HS-5 (cell line): ENCODE measurements at places on chromosomes 11 and 22.

DNA sequence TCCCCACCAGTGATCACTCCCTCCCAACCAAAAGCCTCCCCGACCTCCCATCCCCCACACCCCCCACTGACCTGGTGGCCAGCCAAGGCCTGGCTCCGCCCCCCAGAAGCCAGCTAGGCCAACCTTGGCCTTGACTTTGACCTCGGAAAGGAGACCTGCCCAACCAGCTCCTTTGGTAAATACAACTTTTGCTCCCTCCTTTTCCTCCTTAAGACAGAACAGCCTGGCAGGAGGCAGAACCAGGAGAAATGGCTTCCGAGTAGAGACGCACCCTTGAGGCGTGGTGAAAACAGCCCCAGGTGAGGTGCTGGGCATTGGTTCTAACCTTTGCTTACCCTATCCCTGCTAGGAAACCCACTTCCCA is 27.0 kb downstream of the PLEKHA7 start:
- no peak for DNase-seq

DNA sequence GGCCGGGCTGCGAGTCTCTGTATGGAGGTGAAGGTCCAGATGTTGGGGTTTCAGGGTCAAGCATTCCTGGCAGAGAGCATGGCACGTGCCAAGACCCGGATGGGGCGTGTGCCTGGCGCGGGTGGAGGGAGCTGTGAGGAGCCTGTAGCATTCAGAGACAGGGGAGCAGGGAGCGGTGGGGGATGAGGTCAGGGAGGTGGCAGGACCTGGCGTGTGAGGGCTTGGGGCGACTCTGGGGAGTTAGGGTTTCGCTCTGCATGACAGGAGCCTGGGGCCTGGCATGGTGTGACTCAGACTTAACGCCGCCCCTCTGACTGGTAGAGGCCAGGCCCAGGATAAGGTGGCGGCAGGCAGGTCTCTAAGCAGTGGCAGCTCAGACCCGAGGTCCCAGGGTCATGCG is 103.0 kb downstream of the KCNQ1 start:
- DNase-seq = no peak

GRCh38 chr11:122363296-122363695 is 247.3 kb upstream of the BLID start:
- no peak for DNase-seq

DNA sequence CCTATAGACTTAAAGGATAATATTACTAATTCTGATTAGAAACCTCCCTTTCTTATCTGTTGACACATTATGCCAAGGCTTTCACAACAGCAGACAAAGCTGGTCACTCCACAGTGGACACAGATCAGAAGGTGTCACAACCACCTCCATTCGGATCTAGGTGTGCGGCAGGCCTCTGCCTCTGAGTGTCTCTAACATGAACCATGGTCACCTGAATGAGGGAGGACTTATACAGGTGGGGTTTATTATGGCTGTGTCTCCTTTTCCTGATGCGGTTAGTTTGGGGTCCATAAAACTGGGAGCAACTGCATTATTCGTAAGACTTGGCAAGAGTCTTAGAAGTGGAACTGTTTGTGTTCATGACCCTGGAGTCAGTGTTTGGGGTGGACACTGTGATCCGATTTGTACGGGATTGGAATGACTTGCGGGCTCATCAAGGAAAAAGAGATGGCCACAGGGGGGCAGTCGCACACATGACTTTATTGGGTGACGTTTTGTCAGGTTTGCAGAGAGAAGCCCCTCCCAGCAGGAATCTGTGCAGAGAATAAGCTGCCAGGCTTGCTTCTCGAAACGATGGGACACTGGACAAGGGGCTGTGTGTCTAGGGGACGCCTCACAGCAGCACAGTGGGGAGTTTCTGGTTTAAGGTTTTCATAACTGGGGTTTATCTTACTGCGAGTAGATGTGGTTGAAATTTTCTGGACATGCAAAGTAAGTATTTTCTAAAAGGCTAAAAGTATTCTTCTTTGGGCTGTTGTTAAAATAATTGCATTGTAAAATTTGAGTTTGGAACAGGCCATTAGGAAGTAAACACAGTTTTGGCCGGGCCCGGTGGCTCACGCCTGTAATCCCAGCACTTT is 90.6 kb downstream of the GAB4 start:
- peak; percentile 2 for DNase-seq

DNA sequence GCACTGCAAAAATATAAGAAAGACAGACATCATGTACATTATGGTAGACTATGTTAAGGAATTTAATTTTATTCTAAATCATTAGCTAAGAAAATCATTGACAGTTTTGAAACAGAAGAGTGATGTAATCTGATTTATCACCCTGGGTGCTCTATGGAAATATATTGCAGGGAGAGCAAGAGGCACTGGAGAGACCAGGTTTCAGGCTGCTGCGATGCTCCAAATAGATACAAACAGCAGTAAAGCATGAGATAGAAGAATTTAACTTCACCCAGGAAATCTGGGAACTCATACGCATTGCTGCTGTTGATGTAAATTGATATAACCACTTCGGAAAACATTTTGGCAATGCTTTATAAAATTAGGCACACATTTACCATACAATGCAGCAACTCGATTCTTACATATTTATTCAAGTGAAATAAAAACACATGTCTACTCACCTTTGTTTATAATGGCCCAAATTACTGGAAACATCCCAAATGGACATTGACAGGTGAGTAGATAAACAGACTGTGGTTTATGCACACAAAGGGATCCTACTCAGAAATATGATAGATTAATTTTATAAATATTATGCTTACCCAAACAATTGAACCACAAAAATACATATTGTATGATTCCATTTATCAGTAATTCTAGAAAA is 535.1 kb upstream of the CHORDC1 start:
- no peak for DNase-seq

DNA sequence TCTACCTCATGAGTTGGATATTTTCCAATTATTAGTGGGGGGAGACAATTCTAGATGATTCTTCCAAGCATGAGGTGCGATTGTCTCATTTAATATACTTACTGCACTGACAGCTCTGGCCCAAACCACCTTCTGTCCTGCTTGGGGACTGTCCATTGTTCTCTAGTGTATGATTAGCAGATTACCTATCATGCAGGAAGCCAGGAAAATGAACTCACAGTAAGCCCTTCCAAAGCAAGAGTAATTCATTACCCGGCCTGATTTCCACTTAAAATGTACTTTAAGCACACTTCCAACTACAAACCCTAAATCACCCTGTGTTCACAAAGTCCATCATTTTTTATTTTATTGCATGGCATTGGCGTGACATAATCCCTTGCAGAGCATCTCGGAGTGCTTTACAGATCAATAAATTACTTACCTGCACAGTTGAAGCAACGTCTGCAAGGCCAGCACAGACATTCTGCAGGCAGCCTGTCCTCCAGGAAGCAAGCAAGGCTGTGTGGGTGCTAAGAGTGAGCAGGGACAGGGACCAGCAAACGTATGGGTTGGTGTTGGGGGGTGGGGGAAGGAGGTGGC is 838.2 kb downstream of the NTM start:
- DNase-seq = no peak

- DNase-seq = no peak
These were observed at the start of gene PDGFB for GRCh38 chr22:39244496-39245129. Gene PDGFB, minus strand, starts transcription at chr22:39244982. Its CDS starts 1,019 bp downstream, at chr22:39243963.

GRCh38 chr22:50729391-50730012 is 8.5 kb upstream of the ACR start:
- DNase-seq = no peak

DNA sequence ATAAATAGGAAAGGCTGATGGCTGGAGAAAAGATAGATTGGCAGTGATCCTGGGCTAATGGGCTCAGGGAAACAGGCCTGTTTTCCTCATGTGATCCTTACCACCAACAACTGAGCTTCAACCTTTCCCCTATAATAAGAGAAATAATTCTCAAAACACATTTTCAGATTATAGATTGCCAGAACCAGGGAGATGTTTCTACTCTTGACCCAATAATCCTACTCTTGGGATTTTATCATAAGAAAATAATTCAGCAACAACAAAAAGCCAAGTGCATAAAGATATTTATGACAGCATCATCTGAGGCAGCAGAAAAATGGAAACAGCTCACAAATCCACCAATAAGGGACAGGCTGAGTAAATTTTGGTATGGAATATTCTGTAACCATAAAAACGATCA is 54.3 kb downstream of the ADM start:
- no peak for DNase-seq

DNA sequence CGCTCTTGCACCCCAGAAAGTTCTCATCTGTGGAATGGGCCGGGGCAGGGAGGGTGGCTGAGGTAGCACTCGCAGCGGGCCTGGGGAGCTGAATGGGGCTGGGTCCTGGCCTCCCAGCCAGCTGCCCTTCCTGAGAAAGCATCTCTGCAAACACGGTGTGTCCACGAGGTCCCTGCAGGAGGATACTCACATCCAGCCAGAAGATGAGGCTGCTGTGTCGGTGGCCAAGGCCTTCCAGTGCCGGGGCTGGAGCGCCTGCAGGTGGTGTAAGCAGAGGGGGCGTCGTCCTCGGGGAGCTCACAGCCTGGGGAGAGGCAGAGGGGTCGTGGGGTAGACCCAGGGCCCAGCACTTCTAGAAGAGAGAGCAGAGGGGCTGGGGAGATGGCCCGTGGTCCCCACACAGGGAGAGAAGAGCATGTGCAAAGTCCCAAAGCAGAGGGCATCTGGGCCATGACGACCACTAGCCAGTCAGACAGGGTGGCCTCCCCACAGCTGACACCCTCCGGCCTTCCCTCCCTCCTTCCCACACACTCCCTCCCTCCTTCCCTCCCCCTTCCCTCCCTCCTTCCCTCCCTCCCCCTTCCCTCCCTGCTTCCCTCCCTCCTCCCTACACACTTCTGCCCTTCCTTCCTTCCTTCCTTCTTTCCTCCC is 97.9 kb downstream of the WNT7B start:
- DNase-seq = no peak

DNA sequence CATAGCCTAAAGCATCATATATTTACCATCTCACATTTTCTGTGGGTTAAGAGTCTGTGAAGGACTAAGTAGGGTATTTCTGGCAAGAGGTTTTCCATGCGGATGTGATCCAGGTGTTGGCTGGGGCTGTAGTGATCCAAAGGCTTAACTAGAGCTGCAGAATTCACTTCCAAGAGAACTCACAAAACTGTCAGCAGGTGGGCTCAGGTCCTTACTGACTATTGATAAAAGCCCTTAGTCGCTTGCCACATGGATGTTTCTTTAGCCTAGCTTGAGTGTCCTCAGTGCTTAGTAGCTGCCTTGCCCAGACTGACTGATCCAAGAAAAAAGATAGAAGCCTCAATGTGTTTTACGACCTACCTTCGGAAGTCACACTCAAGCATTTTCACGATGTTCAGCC is 250.8 kb downstream of the CNTN5 start:
- DNase-seq = no peak

GRCh38 chr11:8698917-8699441 is 16.4 kb downstream of the RPL27A start:
- DNase-seq = no peak

GRCh38 chr11:36132940-36133339 is 156.3 kb downstream of the COMMD9 start:
- DNase-seq = no peak

GRCh38 chr11:134752526-134752925 is 340.5 kb upstream of the B3GAT1 start:
- no peak for DNase-seq

DNA sequence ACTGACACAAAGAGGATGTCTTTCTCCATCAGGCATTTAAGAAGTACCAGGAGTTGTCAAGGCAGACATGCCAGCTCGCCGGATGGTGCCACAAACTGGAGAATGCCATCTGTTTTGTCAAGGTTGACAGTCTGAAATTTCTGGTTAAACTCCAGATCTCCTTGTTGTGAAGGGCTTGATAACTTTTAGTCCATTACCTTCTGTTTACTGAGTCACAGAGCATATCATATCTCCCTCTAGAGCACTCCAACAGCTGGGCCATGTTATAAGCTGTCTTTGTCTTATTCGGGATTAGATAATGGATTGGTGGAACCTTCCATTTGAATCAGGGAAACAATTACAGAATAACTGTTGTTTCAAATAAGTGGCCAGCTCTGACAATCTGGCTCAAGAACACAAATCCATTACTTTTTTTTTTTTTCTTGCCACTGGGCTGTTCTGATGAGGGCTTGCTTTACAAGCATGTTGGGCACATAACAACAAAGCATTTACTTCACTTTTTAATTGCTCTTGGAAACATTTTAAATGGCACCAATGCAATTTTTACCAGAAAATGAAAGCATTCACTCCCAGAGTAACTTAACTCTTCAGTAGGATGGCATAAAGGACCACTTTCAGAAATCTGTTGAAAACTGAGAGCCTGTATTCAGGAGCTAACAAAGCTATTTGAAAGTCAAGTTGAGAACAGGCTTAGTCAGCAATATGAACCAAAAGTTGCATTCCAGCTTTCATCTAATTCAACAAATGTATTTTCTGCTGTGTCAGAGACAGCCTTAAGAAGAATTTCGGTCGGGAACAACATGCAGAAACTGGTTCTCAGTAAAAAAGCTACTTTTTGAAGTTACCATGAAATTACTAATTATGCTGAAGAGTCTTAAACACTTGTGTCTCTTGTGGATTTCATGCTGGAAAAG is 227.6 kb upstream of the PITPNB start:
- no peak for DNase-seq

GRCh38 chr11:72409458-72409857 is 24.9 kb downstream of the CLPB start:
- no peak for DNase-seq

DNA sequence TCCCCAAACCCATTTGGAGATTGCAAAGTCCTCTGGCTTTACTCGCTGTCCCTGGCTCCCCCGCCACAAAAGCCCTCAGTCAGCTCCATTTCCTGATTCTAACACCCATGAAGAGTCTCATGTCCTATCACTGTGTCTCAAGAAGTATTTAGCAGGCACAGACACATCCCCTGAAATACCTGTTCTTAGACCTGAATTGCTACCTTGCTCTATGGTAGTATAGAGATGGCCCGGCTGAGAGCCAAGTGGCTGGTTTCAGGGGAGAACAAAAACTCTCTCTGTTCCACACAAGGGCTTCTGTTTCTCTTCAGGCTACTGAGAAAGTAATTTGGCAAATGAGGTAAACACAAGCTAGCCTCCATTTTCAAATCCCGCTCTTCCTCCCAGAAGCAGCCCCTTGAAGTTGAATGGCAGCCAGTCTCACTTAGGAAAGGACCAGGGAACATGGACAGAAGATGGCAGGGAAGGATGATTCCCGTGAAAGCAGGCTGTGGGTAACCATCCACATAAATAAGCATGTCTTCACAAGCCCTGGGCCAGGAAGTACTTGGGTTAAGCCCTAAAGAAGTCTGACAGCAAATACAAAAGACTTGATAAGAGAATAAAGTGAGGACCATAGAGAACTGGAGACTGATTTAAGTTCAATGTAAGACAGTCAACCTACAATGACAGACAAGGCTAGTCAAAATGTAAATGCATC is 137.8 kb downstream of the C11orf58 start:
- no peak for DNase-seq

GRCh38 chr11:71383461-71383860 is 64.7 kb downstream of the DHCR7 start:
- DNase-seq = no peak

DNA sequence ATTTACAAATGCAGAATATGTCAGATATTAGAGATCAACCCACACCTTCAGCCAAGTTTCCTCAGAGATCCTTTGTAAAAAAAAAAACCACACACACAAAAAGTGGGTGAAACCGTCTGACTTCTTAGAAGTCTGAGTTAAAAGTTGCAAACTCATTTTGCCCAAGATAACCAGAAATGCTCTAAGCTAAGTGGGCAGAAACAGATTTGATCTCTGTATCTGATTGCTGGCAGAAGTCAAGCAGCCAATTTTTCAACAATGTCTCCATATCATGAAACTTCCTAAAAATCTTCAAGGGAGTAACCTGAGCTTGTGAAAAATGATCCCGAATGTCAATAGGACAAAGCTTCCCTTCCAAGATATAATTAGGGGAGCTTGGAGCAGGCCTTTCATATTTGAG is 28.6 kb upstream of the ATXN10 start:
- no peak for DNase-seq
